ENCODE measurements at places on chromosomes 4 and X.

- no peaks in the 10 kb centered on the region for H3K36me3 ChIP-seq
- H3K27ac ChIP-seq: no peak overlapping the region
- no peaks in the 10 kb centered on the region for H3K27me3 ChIP-seq
Measured at GRCh38 chrX:147958291-147958690, 22.8 kb upstream of the FMR1NB start.

DNA sequence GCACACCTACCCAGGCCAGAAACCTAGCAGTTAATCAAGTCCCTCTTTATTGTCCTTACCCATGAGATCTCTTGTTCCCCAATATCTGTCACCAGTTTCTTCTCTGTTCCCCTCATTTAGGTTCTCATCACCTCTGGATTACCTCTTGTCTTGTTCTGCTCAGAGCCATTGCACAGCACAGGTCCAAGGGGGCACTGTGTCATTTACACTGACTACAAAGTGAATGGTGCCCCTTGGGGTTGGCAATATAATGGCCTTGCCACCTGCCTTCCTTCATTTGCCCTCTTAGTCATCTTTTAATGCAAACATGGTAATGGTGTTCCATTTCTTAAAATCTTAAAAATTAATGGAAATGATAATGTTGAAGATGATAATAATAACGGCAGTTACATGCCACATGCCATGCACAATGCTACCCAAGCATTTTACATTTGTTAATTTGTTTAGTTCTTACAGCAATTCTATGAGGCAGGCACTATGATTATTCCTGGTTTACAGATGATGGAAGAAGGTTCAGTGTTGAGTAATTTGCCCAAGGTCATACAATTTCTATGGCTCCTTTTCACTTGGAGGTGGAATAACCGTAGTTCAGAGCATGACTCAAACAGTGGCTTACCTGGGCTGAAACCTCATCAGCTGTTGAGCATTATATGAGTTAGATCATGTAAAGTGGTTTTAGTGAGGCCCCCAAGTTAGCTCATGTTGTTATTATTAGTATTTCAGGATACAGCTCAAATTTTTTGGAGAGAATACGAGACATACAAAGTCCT lies 117.9 kb downstream of the RASL11B start:
- H3K4me1 ChIP-seq: no peaks in the 10 kb centered on the region
- no peak for DNase-seq
- H3K36me3 ChIP-seq: no peaks in the 10 kb centered on the region
- H3K27ac ChIP-seq: no peak overlapping the region
- H3K4me3 ChIP-seq: no peak overlapping the region

- DNase-seq: no peak
- peak overlapping the region; percentile 99 for H3K4me3 ChIP-seq
- no peaks in the 10 kb centered on the region for H3K27me3 ChIP-seq
- peaks cover 35% of the 10 kb centered on the region for H3K4me1 ChIP-seq
- peak overlapping the region; percentile 96 for H3K27ac ChIP-seq
Measured at GRCh38 chr4:7068883-7069282, 1.0 kb upstream of the GRPEL1 start.

- H3K4me3 ChIP-seq: no peak overlapping the region
- DNase-seq: no peak
- no peaks in the 10 kb centered on the region for H3K4me1 ChIP-seq
- no peak overlapping the region for H3K27ac ChIP-seq
Measured at GRCh38 chrX:124931241-124931640, 388.4 kb upstream of the TEX13C start.

GRCh38 chr4:20281453-20281852 lies 29.7 kb downstream of the SLIT2 start:
- no peaks in the 10 kb centered on the region for H3K27me3 ChIP-seq
- no peak for DNase-seq
- H3K4me3 ChIP-seq: no peak overlapping the region
- H3K27ac ChIP-seq: no peak overlapping the region

GRCh38 chrX:67610282-67610681 lies 66.5 kb downstream of the AR start:
- no peak overlapping the region for H3K4me3 ChIP-seq
- H3K27me3 ChIP-seq: no peaks in the 10 kb centered on the region
- no peak overlapping the region for H3K27ac ChIP-seq
- H3K36me3 ChIP-seq: no peaks in the 10 kb centered on the region
- H3K4me1 ChIP-seq: no peaks in the 10 kb centered on the region
- DNase-seq: no peak

- no peak overlapping the region for H3K27ac ChIP-seq
- no peak overlapping the region for H3K4me3 ChIP-seq
- H3K36me3 ChIP-seq: no peaks in the 10 kb centered on the region
- DNase-seq: no peak
- H3K27me3 ChIP-seq: no peaks in the 10 kb centered on the region
- H3K4me1 ChIP-seq: no peaks in the 10 kb centered on the region
Measured at GRCh38 chr4:91085961-91086360, 958.8 kb downstream of the CCSER1 start.

DNA sequence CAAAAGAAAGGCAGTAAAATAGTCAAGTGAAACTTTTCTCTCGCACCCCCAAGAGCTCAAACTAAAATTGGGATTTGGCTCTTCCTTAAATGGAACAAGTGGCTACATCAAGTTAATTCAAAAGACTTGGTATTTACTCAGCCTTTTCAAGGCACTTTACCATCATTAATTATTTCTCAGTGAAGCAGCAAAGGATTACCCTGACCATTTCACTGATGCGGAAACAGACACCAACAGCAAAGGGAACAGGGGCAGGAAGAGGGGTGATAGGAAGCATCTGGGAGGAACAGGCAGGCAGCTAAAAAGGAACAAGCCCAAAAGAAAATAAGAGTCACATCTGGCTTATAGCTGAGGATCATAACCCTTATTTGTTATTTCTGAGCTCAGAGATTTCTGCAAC lies 2.7 kb downstream of the SCML2 start:
- H3K36me3 ChIP-seq: no peaks in the 10 kb centered on the region
- no peak overlapping the region for H3K4me3 ChIP-seq
- no peaks in the 10 kb centered on the region for H3K4me1 ChIP-seq
- no peaks in the 10 kb centered on the region for H3K27me3 ChIP-seq

DNA sequence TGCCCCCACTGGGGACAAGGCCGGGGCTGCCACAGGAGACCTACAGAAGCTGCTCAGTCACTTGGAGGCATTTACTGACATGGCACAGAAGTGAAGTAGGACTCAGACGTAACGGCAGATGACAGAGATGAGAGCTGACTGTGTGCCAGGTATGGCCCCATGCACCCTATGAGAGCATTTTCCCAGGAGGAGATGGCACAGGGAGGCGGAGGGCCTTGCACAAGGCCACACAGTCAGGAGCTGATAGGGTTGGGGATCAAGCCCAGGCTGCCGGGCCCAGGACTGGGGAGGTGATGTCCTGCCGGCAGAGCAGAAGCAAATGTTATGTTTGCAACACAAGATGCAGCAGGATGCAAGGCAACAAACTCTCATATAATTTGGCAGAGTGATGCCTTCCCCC lies 34.1 kb downstream of the NAT8L start:
- no peak overlapping the region for H3K4me3 ChIP-seq
- no peaks in the 10 kb centered on the region for H3K4me1 ChIP-seq
- H3K36me3 ChIP-seq: no peaks in the 10 kb centered on the region
- no peak for DNase-seq
- H3K27me3 ChIP-seq: no peaks in the 10 kb centered on the region

DNA sequence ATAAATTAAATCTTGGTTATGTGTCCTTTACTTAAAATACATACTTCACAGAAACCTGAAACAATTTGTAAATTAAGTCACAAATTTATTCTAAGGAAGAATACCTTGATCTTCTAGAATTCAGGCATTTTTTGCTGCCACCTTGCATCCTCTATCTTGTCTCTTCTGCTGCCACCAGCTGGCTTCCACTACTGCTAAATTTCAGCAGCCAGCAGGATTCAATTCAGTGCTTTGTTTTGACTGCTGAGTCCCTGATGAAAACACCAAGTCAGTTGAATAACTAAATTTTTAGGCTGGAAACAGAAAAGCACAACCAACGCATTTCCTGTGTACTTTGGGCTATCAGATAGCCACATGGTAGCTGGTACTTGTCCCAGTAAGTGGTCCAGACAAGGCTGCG lies 2.4 kb upstream of the MBTPS2 start:
- H3K27me3 ChIP-seq: no peaks in the 10 kb centered on the region
- peaks cover 11% of the 10 kb centered on the region for H3K4me1 ChIP-seq
- H3K36me3 ChIP-seq: no peaks in the 10 kb centered on the region
- no peak for DNase-seq
- no peak overlapping the region for H3K4me3 ChIP-seq
- no peak overlapping the region for H3K27ac ChIP-seq

GRCh38 chr4:139763672-139764071 lies 98.1 kb downstream of the MGST2 start:
- peak overlapping the region; percentile 31 for H3K4me3 ChIP-seq
- no peaks in the 10 kb centered on the region for H3K36me3 ChIP-seq
- peak overlapping the region; percentile 80 for H3K27ac ChIP-seq
- no peak for DNase-seq

GRCh38 chrX:136766785-136767103 lies 14.0 kb downstream of the ARHGEF6 start:
- H3K4me1 ChIP-seq: peaks cover 12% of the 10 kb centered on the region
- H3K27ac ChIP-seq: peak overlapping the region; percentile 99
- H3K36me3 ChIP-seq: no peaks in the 10 kb centered on the region
- DNase-seq: no peak
- no peaks in the 10 kb centered on the region for H3K27me3 ChIP-seq
- peak overlapping the region; percentile 74 for H3K4me3 ChIP-seq

DNA sequence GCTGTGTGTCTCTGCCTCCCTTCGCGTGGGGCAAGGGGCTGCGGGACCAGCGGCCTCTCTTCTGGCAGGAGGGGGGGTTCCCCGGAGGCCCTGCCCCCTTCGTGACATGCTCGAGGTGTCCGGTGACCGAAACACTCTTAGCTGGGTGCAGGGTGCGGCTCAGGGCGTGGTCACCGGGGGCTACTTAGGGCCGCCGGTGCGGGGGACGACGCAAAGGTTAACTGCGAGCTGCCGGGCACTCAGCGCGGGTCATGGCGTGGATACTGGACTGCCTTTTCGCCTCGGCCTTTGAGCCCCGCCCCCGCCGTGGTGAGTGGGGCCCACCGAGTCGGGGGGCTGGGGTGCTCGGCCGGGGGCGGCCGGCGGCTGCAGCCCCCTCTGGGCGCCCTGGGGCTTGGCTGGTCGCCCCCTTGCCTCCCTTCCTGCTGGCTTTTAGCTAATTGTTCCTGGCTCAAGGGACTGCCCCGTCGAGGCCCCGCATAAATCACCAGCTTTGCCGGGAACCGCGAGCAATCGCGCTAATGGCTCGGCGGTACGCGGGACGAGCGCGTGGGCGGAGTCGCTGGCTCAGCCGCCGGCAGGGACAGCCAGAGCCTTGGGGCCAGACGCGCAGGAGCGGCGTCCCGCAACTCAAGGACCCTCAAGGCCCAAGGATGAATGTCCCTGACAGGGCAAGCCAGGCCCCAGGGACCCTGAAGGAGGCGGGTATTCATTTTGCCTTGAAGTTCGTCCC lies at the start of gene ARHGAP36:
Gene ARHGAP36 (plus strand): TSS at position 211 of the 733 bp plus-strand sequence. CDS start 23,320 bp downstream, outside the sequence.
- no peak within 1 kb of the TSS for H3K27ac ChIP-seq
- H3K4me3 ChIP-seq: no peak within 1 kb of the TSS
- H3K4me1 ChIP-seq: no peaks in the 10 kb centered on the region
- no peaks in the 10 kb centered on the region for H3K36me3 ChIP-seq

DNA sequence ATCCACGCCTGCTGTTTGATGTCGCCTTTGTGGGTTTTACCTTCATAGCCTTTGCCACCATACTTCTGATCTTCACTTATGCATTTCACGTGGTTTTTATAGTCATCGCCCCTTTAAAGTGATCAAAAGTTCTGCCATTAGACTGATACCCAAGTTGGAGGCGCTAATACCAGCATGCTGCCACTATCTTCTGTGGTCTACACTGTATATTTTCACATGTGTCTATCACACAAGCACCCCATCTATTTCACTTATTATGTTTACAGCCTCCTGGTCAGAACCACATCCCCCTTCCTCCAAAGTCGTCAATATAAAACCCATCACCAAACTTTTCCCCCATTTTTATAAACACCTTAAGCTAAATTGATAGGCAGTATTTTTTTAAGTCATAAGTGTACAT lies 8.2 kb downstream of the LYAR start:
- no peak overlapping the region for H3K4me3 ChIP-seq
- H3K36me3 ChIP-seq: peaks cover 62% of the 10 kb centered on the region
- peaks cover 29% of the 10 kb centered on the region for H3K4me1 ChIP-seq
- H3K27ac ChIP-seq: no peak overlapping the region
- no peak for DNase-seq
- no peaks in the 10 kb centered on the region for H3K27me3 ChIP-seq

DNA sequence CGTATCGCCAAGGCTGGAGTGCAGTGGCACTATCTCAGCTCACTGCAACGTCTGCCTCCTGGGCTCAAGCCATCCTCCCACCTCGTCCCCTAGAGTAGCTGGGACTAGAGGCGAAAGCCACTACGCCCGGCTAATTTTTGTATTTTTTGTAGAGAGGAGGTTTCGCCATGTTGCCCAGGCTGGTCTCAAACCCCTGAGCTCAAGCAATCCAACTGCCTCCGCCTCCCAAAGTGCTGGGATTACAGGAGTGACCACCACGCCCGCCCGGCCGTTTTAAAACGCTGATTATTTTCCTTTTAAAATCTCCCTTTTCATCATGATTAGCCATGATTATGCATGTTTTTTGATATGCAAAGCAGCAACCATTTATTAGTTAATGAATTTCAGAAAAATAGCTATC lies 2.2 kb downstream of the N4BP2 start:
- H3K27me3 ChIP-seq: no peaks in the 10 kb centered on the region
- no peaks in the 10 kb centered on the region for H3K36me3 ChIP-seq
- DNase-seq: no peak
- peaks cover 13% of the 10 kb centered on the region for H3K4me1 ChIP-seq
- H3K4me3 ChIP-seq: no peak overlapping the region

DNA sequence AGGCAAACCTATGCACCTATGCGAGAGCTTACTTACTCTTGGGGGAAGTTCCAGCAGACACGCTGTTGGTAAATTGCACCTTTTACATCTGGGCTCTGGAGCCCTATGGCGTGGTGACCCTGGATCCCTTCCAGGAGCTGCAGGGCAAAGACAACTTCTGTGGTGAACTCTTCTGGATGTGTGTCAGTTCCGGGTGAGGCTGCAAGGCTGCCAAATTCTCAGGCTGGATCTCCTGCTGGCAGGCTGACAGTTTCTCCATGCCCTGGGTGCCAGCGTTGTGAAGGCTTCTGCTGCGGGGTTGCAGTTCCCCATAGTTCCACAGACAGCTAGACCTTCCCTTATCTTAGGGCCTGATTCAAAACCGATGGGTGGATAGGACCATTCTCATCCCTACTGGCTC lies 37.9 kb downstream of the RAP2C start:
- no peaks in the 10 kb centered on the region for H3K27me3 ChIP-seq
- H3K4me3 ChIP-seq: no peak overlapping the region
- DNase-seq: no peak
- H3K27ac ChIP-seq: no peak overlapping the region
- no peaks in the 10 kb centered on the region for H3K36me3 ChIP-seq

DNA sequence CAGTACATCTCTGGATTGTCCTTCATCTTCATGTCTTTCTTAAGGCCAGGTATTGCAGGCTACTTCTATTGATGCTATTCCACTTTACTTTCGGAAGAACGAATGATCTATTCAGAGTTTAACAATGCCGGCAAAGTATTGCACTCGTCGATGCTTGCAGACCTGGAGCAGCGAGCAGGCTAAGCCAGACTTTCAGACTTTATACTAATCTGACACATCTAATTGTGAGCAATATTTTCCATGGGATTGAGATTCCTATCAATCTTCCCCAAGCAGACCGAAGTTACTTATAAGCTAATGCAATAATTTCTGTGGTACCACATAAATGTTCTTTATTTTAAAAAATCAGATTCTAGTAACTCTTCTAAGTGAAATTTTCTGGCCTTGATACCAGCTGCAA lies 1.6 kb downstream of the EMCN start:
- no peaks in the 10 kb centered on the region for H3K36me3 ChIP-seq
- DNase-seq: no peak
- H3K4me1 ChIP-seq: peaks cover 12% of the 10 kb centered on the region
- H3K27ac ChIP-seq: peak overlapping the region; percentile 54
- H3K27me3 ChIP-seq: no peaks in the 10 kb centered on the region

- no peaks in the 10 kb centered on the region for H3K27me3 ChIP-seq
- H3K4me3 ChIP-seq: no peak overlapping the region
- H3K27ac ChIP-seq: no peak overlapping the region
Measured at GRCh38 chr4:77917601-77918000, 55.0 kb downstream of the MRPL1 start.

All from gastrocnemius medialis (tissue), 4 donors.